Stimulated activated CD8-positive, alpha-beta memory T cell treated with anti-CD3 and anti-CD28 coated beads, Interleukin-2, amount 100 ng/mL, for 48 hours (primary cell): ENCODE measurements at places on chromosomes 13 and 19.
A peak's percentile ranks its signal among the peaks of the same experiment; 100 is the strongest.

- peak; percentile 52 for DNase-seq
These were observed at the start of gene S1PR4 for GRCh38 chr19:3178377-3178972. Gene S1PR4 (plus strand): TSS chr19:3178769. CDS start chr19:3178793, 24 bp downstream.

GRCh38 chr13:90201202-90201601 lies 1146.3 kb upstream of the MIR17HG start:
- no peak for DNase-seq

DNA sequence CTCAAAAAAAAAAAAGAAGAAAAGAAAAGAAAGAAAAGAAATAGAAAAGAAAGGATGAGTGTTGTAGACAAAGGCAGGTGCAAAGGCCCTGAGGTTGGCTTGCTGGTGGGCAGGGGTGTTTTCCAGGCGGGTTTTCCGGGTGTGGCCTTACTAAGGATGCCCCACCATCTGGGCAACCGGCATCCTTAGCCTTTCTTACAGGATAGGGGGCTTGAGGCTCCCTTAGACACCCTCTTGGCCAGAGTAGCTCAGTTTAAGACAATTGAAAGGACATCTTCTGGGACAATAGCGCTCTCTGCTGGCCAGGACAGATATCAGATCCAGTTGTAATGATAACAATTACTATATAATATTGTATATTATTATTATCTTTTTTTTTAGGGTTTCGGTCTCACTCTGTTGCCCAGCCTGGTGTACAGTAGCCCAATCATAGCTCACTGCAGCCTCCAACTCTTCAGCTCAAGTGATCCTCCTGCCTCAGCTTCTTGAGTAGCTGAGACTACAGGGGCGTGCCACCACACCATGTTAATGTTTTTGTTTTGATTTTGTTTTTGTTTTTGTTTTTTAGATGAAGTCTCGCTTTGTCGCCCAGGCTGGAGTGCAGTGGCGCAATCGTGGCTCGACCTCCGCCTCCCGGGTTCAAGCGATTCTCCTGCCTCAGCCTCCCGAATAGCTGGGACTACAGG lies 1.4 kb upstream of the QTRT1 start:
- peak; percentile 62 for DNase-seq

DNA sequence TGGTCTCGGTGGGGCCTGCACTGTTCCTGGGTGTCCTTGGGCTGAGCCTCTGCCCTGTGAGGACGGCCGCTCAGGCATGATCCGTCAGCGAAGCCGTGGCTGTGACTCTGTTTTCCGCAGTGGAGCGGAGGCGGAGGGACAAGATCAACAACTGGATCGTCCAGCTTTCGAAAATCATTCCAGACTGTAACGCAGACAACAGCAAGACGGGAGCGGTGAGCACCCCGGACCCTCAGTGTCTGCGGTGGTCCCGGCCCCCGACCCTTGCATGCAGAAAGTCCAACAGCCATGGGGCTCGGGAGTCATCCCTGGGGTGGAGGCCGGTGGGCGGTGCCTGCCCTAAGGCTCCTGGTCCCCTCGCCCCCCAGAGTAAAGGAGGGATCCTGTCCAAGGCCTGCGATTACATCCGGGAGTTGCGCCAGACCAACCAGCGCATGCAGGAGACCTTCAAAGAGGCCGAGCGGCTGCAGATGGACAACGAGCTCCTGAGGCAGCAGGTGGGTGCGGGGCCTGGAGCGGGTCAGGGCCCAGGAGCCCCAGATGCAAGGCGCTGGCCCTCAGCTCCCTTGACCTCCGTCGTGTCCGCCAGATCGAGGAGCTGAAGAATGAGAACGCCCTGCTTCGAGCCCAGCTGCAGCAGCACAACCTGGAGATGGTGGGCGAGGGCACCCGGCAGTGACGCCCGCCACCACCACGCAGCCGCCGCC lies 3.6 kb upstream of the HAMP start:
- DNase-seq, result no peak

- no peak for DNase-seq
These were observed 15.0 kb downstream of the LIPE start for GRCh38 chr19:42412227-42412626.

DNA sequence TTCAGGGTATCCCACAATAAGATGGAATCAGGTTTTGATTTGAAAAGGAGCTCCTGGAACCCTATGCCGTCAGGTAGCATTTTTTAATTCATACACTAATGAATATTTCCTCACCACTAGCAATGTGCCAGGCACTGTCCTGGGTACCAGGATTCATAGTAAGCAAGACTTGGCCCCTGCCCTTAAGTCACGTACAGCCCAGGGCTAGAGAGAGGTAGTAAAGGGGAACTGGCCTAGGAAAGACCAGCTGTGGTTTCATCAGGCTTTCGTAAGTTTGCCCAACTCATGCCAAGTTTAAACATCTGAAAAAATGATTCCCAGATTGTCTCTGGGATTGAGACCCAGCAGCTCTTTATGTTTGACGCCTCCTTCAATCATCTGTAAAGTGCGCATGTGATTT lies 45.9 kb upstream of the AMER2 start:
- no peak for DNase-seq
